ENCODE measurements at places on chromosomes 2 and 18.

DNA sequence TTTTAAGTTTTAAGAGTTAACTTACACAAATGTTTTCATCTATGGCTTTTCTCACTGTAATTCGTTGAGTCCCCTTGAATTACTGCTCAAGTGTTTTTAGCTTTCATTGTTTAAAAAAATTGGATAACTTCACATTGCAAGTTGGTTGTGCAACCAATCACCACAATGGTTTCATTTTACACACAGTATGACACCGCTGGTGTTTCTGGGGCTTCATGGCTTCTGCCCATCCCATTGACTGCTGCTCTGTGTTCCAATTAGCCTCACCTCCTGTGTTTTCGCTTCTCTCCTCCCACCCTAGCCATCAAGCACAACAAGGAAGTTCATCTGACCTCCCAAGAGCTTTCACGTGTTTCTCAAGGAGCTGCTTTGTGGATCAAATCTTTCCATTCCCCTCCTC lies 199.1 kb upstream of the CHAC2 start:
- no peak for DNase-seq

- DNase-seq: no peak
Measured at GRCh38 chr2:83168377-83168776, 1290.7 kb downstream of the SUCLG1 start.

DNA sequence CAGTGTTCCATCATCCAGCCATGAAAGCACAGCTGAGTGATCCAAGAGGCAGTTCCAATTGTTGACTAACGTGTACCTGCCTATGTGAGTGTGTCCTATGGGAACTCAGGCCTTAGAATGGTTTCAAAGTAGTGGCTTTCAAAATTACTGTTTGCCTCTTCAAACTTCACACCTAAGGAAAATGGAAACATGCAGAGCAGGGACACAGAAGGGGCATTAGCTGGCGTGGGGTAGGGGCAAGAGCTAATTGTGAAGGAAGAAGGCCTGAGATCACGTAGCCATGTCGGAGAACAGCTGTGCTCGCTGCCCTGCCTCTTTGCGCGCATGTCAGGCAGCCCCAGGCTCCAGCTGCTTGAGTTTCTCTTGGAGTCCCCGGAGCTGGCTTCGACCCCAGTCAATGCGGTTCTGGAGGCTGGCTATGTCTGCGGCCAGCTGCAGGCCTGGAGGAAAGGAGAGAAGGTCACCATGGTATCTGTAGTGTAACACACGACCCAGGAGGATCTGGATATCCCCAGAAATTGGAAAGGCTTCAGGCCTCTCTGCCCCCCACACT lies 3.8 kb upstream of the IMP4 start:
- no peak for DNase-seq

DNA sequence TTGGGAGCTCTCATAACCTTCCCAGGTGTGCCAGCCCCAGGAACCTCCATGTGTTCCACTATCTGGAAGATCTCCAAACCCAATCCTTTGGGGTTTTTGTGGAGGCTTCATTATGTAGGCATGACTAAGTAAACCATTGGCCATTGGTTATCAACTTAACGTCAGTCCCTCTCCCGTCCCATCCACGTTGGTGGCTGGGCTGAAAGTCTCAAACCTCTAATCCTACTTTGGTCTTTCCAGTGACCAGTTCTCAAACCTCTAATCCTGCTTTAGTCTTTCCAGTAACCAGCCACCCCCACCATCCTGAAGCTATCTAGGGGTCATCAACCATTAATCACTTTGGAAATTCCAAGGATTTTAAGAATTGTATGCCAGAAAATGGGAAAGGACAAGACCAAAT lies 704.7 kb upstream of the TMEFF2 start:
- no peak for DNase-seq

DNA sequence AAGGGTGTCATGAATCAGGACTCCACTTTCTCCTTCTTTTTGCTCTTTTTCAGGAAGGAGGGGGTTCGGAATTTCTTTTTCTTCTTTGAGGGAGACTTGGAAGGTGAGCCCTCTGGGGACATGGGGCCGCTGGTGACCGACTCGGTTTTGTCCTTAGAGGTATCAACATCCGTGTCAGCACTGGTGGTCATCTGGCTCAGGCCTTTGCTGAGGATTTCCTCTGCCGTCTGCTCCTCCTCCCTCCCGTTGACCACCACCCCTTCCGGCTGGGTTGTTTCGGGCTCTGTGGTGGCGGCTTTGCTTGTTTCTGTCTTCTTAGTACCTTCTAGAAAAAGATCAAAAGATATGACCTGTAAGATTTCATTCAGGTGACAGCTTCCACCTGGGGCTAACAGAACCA lies 104.6 kb downstream of the ADD2 start:
- no peak for DNase-seq

- DNase-seq: no peak
Measured at GRCh38 chr2:233402789-233403188, 48.5 kb downstream of the DGKD start.

DNA sequence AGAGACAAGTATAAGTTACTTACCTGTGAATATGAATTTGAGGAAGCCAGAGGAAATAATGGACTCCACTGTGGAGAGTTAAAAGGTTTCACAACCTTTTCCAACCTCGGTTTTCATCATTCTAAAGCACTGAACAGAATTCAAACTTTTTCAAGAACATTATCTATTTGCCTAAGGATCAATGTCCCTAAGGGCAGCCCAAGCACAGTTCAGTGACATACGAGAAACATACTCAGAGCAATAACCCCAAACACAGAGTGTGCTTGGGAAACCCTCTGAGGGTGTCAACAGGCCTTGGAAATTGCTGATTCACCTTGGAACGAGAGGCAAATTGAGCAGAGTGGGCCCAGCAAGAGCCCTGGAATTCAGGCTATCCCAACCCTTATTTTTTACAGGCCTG lies at the start of gene ABCB11:
ABCB11 (minus strand) TSS at position 123 of the 400 bp plus-strand sequence. CDS start 13,199 bp downstream, outside the sequence.
- no peak for DNase-seq

DNA sequence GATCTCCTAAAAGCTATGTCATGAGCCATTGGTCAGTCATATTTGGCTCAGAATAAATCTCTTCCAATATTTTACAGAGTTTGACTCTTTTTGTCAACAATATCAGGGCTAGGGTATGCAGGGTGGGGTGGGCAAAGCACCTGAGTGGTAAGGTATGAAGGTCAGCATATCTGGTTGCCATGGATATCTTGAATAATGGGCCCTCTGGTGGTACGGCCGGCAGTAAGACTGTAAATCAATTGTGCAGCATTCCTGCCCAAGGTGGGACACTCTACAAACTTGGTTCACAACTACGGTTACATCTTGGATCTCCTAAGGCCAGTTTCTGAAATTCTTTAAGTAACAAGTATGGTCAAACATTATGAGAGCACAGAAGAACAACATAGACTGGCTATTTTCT lies 119.6 kb downstream of the SPOPL start:
- no peak for DNase-seq

GRCh38 chr2:107553539-107553938 lies 273.2 kb upstream of the RGPD4 start:
- DNase-seq: no peak

DNA sequence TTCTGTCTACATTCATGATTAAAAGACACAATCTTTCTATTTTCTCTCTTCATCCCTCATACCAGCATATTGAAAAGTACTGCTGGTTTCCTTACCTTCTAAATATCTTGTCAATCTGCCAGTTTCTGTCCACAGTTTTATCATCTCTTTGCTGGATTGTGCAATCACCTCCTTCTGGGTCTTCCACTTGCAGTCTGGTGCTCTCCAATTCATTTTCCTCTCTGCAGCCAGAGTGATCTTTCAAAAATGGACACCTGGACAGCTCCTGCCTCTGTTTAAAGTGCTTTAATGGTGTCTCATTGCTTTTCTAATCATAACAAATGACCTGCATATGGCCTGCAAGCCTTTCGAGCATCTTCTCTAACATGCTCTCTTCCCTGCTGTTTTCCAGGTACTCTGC lies 94.0 kb downstream of the C1QL2 start:
- no peak for DNase-seq

- no peak for DNase-seq
Measured at GRCh38 chr2:223908304-223908998, 36.7 kb downstream of the WDFY1 start.

- no peak for DNase-seq
Measured at GRCh38 chr2:113201496-113202304, 27.9 kb downstream of the PSD4 start.

GRCh38 chr2:208820014-208820688 lies 413.6 kb downstream of the PTH2R start:
- no peak for DNase-seq

GRCh38 chr18:61842146-61842545 lies 50.7 kb downstream of the RNF152 start:
- no peak for DNase-seq

- DNase-seq: no peak
Measured at GRCh38 chr2:240245706-240246105, 105.2 kb upstream of the OTOS start.

GRCh38 chr2:231745303-231746038 lies 35.6 kb downstream of the PDE6D start:
- no peak for DNase-seq

DNA sequence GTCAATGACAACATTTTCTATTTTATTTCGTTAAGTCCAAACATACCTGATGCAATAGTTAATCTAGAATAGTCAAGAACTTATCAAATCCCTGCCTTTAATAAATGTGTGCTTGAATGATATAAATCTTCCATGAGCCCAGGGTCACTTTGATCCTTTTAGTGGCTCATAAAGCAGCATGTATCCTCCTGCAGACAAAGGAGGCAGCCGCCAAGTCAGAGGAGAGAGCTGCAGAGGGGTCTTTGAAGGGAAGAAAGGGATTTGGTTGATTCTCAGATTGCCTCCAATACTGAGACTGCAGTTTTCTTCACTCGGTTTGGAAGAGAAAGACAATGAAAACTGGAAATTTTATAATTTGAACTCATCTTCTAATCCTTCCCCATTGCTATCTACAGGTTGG lies 378.4 kb upstream of the PIK3C3 start:
- DNase-seq: no peak

DNA sequence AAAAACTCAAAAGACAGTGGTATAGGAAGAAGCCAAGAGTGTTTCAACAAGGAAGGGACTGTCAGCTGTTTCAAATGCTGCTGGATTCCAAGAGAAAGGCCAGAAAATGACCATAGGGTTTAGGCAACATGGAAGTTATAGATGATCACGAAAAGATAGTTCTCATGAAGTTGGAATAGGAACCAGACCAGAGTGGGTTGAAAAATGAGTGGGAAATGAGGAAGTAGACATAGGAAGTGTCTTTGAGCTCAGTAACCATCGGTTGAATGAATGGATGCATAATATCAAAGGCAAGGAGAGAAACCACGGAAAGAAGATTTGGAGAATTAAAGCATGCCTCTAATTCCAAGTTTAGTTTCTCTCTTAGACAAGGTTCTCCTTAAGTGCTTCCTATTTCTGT lies 1.3 kb downstream of the NCAPH start:
- no peak for DNase-seq

- no peak for DNase-seq
Measured at GRCh38 chr2:74576863-74577229, 22.3 kb downstream of the DOK1 start.

DNA sequence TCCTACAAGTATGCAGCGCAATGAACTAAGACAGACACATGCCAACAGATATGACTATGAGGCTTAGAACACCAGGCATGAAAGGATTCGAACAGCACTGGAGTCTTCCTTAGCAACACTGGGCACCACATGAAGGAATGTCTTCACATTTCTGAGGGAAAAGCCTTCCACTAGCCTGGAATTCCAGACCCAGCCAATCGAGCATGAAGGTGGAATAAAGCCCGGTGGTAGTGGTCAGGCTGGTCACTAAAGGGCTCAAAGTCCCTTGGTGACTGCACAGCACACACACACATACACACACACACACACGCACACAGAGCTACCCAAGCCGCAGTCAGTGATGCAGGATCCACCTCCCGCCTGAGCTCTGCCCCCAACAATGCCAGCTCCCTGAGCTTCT lies 19.7 kb upstream of the SFXN5 start:
- no peak for DNase-seq

DNA sequence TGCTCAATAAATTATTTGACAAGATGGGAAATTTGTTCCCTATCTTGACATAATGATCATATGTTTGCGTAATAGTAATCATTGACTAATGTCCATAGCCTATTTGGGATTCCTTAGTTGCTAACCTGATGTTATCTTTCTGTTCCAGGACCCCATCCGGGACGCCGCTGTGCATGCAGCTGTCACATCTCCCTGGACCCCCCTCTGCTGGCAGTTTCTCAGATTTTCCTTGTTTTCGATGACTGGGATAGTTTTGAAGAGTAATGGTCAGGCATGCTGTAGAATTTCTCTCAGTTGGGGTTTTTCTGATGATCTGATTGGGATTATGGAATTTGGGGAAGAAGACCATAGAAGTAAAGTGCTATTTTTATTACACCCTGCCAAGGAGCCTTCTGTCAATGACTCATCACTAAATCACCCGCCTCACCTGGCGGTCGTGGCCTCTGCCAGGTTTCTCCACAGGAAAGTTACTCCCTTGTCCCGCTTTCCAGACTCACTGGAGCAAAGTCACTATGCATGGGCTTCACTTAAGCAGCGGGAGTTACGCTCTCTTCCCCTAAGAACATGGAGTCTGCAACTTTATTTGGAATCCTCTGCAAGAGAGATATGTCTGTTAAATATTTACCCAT lies 19.9 kb upstream of the TMEM18 start:
- no peak for DNase-seq

- no peak for DNase-seq
Measured at GRCh38 chr2:43346602-43347567, 120.5 kb upstream of the ZFP36L2 start.

DNA sequence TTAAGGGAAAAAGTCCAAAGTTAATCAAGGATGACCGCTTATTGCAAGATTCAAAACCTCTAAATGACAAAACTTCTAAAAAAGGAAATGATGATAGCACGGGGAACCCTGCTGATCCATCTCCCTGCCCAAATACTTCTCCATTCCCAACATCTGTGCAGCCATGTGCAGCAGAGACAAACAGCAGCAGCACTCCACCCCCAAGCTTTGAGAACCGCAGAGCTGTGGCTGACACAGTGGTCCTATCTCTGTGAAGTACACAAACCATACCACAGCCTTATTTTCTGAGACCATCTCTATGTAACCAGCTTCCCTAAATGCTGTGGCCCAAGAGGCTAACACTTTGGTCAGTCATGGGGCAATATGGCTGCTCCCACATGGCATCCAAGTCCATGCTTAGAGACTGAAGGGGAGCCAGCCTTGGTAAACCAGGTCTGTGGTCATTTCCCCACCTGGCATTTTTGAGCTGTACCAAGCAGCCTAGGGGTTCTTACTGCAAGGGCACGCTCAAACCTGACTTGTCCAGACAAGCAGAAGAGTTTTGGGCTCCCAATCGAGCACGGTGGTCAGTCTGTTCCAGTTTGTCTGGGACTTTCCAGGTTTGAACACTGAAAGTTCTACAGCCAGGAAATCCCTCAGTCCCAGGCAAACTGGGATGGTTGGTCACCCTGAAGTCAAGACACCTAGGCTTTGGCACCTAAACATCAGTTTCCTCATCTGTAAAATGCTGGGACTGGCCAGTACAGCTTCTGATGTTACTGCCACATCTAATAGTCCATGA lies 17.1 kb upstream of the NFE2L2 start:
- DNase-seq: no peak

GRCh38 chr2:216700781-216701180 lies 5.4 kb upstream of the IGFBP5 start:
- DNase-seq: no peak
